ENCODE measurements at places on chromosomes 7 and 10. TPM values are rescaled to one million over a fixed set of nuclear protein-coding genes. Genes with fewer than 3 reads are reported as not detected.
A peak's percentile ranks its signal among the peaks of the same experiment; 100 is the strongest.

DNA sequence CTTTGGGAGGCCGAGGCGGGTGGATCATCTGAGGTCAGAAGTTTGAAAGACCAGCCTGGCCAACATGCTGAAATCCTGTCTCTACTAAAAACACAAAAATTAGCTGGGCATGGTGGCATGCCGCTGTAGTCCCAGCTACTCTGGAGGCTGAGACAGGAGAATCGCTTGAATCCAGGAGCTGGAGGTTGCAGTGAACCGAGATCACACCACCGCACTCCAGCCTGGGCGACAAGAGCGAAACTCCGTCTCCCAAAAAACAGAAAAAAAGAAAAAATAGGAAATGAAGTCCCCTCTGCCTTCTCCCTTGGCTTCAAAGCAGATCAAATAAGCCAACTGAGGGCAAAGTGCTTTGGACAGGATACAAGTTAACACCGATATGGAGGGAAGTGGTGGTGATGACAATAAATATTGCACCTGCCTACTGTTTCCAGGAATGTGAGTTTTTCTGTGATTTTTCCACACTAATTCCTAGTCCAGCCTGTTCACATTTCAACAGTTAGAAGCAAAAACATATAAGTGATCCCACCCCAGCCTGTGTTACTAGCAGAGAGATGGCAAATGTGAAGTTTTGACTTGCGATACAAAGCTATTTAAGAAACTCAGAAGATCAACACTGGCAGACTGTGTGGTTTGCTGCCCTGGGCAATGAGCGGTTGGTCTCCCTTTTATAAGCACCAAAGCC is 291.2 kb upstream of the AOAH start:
- no peak for DNase-seq

DNA sequence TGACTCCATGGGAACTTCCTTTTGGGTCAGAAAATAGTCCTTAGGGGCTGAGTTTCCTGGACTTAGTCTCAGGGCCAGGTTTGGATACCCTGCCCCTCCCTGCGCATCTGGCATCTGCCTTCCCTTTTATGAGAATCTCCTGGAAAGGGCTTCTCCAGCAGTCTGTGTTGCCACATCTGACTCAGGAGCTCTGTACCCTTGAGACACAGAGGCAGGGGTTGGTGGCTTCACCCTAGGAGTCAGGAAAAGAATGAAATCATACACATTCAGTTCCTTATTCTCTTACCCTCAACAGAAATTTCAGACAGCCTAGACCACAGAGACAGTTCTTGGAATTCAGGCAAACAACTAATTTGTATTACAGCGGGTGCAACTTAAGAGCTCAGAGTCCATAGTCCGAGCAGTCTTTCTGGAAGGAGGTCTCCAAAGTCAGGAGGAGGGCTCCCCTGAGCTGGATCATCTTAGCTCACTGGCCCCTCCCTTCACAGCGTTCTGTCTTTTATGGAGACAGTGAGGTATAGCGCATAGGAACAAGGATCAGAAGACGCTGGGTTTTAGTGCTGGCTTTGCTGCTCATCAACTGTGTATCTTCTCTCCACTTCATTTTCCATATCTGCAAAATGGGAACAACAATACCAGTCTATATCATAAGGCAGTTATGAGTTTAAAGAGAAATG is 3.0 kb upstream of the PLAU start:
- DNase-seq, result no peak

GRCh38 chr7:147400925-147401324 is 1189.6 kb upstream of the C7orf33 start:
- no peak for DNase-seq

DNA sequence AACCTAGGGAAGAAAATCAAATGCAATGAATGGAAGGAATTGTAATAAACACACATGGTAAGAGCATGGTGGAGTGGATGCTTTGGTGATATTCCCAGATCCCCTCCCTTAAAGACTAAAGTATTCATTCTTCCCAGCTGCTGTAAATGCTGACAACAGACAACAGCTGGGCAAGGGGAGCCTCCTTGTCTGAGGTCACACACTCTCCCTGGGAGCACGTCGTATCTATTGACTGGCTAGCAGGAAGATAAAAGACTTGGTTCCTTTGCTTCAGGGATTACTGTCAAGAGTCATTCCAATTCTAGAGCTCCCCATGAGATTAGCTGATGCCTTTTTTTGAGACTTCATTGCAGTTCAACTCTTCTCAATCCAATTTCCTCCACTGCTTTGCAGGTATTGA is 443.5 kb upstream of the ETV1 start:
- no peak for DNase-seq

DNA sequence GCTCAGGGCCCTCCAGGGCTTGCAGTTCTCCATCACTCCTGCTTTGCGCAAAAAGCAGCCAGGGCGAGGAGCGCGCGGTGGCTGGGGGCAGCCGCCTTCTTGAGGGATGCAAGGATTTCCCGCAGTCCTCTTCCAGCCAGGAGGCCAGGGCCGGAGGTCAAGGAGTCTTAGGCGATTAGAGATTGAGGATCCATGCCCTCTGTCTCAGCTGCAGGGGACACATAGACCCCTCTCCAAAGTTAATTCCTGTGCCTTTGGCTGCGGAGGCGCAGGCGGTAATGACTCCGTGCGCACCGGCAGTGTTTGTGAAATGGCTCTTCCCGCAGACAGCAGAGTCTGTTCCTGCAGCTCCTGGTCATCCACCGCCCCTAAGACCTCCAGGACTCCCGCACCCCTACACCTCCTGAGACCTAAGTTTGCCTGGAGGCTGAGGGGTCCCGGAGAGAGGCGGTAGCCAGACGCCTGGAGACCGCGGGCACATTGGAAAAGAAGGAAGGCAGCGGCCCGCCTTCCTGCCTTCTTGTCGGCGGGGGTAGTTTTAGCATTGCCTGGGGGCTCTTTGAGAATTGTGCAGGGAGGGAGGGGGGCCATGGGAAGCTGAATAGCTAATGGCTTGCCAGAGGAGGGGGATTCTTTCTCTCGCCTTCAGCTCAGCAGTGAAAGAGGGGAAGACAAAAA is 3.3 kb upstream of the NEUROG3 start:
- no peak for DNase-seq

DNA sequence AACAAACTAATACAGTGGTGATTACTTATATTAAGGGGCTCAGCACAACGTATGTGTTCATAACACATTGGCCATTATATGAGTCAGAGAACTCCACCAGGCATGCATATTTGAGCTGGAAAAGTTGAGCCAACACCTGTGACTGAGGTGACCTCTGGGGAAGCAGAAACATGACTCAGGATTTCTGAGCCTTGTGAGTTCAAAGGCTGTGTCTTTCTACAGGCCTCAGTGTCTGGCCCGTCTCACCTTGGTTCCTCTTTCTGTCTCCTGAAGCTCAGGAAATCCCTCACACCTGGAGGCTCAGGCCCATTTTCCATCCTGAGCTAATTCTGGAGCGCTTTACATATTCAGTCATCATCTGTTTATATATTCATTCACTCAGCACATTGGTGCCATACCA is 230.9 kb upstream of the AGK start:
- no peak for DNase-seq

DNA sequence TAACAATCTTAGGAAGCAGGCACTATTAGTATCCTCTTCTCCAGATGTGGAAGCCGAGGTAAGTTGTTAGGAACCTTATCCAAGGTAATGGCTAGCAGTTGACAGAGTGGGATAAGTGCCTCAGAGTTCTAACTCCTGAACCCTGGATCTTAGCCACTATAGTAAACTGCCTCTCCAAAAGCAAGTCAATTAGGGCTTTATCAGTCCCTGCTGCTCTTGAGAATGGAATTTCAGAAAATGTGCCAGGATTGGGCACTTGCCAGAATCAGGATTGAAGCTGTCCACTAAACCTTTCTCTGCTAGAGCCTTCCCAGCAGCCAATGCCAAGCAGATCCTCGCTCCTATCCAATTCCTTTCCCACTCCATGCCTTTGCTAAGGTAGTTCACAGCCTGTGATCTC is 777.5 kb upstream of the POM121L12 start:
- no peak for DNase-seq

GRCh38 chr7:45924283-45924682 is 3.2 kb upstream of the IGFBP3 start:
- DNase-seq, result peak; percentile 73

DNA sequence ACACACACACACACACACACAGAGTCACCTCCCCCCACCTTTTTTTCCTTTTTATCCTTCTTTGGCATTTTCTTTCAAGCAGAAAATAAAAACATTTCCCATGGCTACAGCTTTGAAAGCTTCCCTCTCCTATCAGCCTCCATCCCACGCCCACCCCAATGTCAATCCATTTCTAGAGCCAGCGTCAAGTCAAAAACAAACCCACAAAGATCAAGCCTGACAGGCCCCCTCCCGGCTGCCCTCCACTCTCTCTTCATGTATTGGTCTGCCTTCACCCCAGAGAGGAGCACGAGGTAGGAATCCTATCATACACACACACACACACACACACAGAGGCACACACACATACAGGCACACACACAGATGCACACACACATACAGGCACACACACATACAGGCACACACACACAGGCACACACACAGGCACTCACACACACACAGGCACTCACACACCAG is 8.0 kb upstream of the TNRC18 start:
- no peak for DNase-seq

DNA sequence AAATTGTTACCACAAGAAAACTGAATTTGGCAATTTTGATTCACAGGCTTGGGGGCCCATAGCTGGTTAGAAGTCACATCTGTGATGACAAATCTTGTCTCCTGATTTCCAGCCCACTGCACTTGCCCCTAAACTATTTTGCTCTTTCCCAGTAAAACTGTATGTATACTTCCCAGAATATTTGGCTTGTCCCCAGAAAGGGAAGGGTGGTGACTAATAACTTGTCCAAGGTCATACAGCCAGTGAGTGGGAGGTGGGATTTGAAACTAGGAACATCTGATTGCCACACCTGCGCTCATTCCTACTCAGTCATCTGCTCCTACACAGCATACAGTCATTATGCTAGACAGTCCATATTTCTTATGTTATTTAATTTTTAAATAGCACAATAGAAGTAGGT is 304.5 kb downstream of the SDHAF3 start:
- DNase-seq, result no peak

GRCh38 chr10:16944402-16944801 is 127.2 kb upstream of the RSU1 start:
- DNase-seq, result no peak

DNA sequence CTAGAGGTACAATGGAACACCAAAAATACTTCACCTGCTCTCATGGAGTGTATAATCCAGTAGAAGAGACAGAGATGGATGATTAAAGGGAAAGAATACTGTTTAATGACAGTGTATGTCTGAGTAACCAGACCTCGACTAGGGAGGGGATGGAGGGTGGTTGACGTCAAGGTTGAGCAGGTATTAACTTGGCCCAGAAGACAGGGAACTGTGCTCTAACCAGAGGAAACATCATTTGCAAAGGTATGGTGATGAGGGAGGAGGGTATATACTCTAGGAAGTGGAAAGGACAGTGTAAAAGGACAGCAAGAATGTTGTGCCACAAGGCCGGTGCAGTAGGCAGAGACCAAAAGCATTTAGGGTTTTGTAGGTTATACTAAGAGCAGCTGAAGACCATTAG is 2.9 kb downstream of the MIOS start:
- no peak for DNase-seq

GRCh38 chr10:10055656-10056442 is 961.8 kb upstream of the CELF2 start:
- no peak for DNase-seq

DNA sequence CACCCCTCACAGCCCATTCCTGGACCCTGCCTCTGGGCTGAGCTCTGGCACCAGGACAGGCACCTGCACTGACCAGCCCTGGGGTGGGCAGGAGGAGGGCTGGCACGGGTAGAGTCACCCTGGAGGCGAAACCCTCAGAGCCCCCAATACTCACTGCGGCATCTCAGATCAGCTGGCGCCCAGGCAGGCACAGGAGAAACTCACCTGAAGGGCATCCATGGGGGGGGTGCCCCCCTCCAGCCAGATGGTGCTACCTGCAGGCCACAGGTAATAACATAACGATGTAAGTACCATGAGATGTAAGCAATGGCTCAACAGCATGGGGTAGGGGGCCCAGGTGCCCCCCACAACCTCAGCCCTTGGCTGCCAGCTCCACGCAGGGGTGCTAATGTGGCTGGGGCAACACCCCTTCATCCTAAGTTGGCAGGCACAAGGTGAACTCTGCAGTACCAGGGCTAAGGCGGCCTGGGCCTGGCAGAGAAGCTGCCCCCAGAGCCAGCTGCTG is 12.1 kb upstream of the PYROXD2 start:
- DNase-seq, result no peak

DNA sequence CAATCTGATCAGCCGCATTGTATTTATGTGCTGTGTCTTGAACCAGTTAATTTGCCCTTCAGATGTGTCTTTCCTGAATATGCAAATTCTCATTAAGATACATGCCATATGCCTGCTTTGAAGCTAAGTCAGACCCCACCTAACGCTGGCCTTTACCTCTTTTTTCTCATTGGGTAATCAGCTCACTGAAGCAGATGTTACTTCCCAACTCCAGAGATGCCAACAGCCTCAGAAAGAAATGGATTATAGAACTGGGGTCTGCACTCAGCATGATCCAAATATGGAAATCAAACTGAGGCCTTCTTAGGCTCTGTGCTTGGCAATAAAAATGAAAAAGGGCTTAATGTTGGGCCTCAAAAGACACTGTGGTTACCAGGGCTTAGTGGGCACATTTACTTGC is 113.9 kb downstream of the FZD1 start:
- no peak for DNase-seq

GRCh38 chr10:30103595-30104320 is 44.4 kb upstream of the JCAD start:
- no peak for DNase-seq

The VIPR2 gene
- 10.2 TPM for polyA plus RNA-seq

The SPDYE3 gene
- polyA plus RNA-seq, result 0.08 TPM

The SPACDR gene
- polyA plus RNA-seq, result 0.68 TPM

The SPDYE9 gene
- not detected for polyA plus RNA-seq

The IQUB gene
- 0.15 TPM for polyA plus RNA-seq

The PRLHR gene
- 0.80 TPM for polyA plus RNA-seq

The RAB19 gene
- polyA plus RNA-seq, result 1.8 TPM

The CLDN4 gene
- polyA plus RNA-seq, result 75.2 TPM

The ABCC2 gene
- polyA plus RNA-seq, result 1.4 TPM

The TBRG4 gene
- polyA plus RNA-seq, result 39.8 TPM

The RNLS gene
- polyA plus RNA-seq, result 6.4 TPM

The GJD4 gene
- 0.11 TPM for polyA plus RNA-seq
